ENCODE measurements at places on chromosomes 7 and 10.

- no peak for DNase-seq
Measured at GRCh38 chr10:121104476-121105111, 253.4 kb downstream of the WDR11 start.

DNA sequence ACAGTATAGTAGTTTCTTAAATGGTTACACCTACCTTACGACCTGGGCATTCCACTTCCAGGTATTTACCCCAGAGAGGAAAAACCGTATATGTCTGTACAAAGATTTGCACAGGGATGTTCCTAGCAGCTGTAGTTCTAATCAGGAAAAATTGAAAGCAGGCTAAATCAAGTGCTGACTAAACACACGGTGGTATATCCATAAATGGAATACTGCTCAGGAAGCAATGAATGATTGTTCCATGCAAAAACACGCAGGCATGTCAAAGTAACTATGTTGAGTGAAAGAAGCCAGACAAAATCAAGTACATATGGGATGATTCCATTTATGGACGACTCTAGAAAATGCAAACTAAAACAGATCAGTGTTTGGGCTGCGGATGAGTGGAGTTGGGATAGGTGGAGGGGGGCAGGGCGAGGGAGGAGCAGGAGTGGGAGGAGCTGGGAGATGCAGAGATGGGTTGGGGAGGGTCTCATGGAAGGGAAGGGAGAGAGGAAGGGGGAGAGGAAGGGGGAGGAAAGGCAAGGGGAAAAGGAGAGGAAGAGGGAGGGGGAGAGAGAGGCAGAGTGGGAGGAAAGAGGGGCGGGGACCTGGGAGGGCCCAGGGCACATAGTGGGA is 484 bp upstream of the MSRB2 start:
- DNase-seq = no peak

- no peak for DNase-seq
Measured at GRCh38 chr10:8056871-8057331, 2.4 kb downstream of the GATA3 start.

DNA sequence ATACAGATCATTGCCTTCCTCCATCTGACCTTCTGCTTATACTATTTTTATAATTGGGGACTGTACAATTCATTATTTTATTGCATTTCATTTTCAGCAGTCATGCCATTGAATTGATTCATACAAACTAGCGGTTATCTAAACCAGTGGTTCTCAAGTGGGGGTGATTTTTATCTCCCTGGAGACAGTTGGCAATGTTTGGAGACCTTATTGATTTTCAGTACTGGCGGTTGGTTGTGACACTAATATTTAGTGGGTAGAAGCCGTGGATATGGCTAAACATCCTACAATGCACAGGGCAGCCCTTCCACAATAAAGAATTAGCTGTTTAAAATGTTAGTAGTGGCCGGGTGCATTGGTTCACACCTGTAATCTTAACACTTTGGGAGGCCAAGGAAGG is 765.9 kb downstream of the LRMDA start:
- DNase-seq = no peak

DNA sequence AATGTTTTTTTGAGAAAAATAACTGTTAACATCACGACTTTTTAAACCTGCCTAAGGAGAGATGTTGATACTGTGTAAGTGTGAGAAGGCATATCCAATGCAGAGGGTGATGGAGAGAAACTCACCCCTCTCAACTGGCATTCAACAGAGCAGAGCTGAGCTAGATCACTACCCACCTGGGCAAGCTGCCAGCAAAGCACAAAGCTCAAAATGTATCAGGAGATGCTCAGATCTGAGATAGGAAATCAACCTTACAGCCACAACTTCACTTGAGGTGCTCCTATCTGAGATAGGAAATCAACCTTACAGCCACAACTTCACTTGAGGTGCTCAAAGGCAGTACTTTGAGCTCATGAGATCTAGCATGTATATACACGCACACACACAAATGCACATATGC is 151.5 kb upstream of the PDE1C start:
- DNase-seq = no peak

DNA sequence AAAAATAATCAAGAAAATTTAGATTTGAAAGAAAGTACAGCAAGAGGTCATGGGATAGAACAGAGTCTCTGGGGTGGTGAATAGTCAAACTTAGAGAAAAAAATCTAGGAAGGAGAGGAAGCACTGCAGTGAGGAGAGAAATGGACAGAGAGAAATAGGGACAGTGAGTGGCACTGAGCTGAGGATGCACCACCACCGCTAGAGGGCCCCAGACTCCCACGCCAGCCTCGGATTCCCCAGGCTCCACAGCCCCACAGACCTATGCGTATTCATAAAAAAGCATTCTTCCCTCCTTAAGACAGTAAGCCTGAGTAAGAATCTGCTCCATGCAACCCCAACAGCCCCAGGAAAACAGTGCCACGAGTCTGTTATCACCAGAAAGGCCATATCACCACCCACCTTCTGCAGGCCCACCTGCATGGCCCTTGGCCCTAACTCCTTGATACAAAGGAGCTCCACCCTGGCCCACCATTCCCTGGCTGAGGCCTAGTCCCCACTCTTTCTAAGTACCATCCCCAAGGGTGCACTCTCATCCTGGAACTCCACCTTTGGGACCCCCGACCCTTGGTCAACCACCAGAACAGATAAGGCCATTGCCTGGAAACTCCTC is 91.0 kb downstream of the ALOX5 start:
- DNase-seq = no peak

- no peak for DNase-seq
Measured at GRCh38 chr10:2208106-2208505, 470.8 kb upstream of the ADARB2 start.

- DNase-seq = no peak
Measured at GRCh38 chr7:11328309-11328708, 354.6 kb downstream of the PHF14 start.

DNA sequence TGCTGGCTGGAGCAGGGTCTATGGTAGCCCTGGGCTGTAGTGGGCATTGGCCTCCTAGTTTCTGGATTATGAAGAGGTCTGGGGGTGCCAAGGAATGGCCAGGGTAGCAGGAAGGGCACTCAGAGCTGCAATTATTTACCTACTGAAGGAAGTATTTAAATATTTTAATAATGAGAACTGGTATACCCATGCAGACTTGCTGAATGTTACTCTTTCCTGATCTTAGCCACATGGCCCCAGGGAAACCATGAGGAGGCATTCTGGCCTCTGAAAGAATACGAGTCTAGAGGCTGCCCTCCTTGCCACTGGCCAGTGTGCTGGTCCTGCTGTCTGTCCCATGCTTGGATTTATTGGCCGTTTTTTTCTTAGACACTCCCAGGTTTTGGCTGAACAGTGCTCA is 599.7 kb downstream of the LRMDA start:
- no peak for DNase-seq

GRCh38 chr7:111173990-111174389 is 83.1 kb downstream of the LRRN3 start:
- no peak for DNase-seq

GRCh38 chr7:42690794-42691639 is 220.9 kb downstream of the C7orf25 start:
- no peak for DNase-seq

GRCh38 chr7:77338260-77338659 is 77.9 kb downstream of the GSAP start:
- DNase-seq = no peak

- DNase-seq = no peak
Measured at GRCh38 chr10:102791754-102792395, 45.3 kb downstream of the CYP17A1 start.

DNA sequence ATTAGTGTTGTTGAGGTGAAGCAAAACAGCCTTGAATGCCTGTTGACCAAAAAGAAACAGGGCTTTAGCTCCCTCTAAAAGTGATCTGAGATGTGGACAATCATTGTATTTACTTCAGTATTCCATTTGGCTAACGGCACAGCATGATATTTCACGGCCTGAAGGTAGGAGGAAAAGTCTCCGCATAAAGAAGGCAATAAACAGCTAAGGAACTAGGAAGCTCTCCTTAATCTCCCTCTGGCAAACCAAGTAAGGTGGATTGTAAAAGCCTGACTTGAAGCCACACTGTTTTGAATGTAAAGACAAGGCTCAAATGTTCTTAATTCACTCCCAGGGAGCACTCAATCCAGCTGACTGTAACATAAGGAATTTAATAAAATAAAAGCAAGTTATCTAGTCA is 160.0 kb upstream of the ZNF804B start:
- DNase-seq = no peak

- DNase-seq = no peak
Measured at GRCh38 chr10:15528859-15529239, 157.8 kb upstream of the FAM171A1 start.

GRCh38 chr10:11339013-11339412 is 272.4 kb downstream of the USP6NL start:
- DNase-seq = no peak

DNA sequence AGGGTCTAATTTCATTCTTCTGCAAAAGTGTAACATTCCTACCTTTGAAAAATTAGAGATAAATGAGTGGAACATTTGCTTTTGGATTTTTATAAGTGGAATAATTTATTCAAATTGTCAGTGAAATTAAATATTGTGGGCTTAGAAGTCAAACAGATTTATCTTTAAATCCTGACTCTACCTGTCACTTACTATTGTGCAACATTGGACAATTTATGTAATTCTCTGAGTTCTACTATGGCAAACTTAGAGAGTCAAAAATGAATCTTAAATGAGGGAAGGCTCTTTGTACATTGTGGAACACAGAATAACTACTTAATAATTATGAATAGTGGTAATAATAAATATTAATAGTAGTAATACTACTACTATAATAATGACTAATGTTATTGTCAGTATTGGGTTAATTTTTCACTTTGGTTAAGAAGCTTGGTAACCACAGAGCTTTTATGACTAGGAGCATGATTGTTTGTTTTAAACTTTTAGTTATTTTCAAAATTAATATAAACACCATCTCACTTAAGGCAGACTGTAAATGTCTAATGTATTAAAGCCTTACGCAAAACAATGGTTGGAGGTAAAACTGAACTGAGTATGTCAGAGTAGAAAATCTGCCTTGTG is 70.0 kb downstream of the PRKG1 start:
- DNase-seq = no peak

- no peak for DNase-seq
Measured at GRCh38 chr7:22728401-22729029, 1.5 kb downstream of the IL6 start.

- DNase-seq = no peak
Measured at GRCh38 chr7:128167791-128168666, 73.0 kb upstream of the LEP start.

GRCh38 chr10:66924674-66925345 is 1.0 kb upstream of the LRRTM3 start:
- no peak for DNase-seq

GRCh38 chr10:68153473-68154210 is 44.4 kb downstream of the MYPN start:
- DNase-seq = no peak

GRCh38 chr7:41037691-41038090 is 665.2 kb downstream of the INHBA start:
- no peak for DNase-seq

- DNase-seq = no peak
Measured at GRCh38 chr7:37719077-37719476, 35.5 kb downstream of the GPR141 start.

GRCh38 chr7:101667920-101668319 is 38.8 kb upstream of the MYL10 start:
- no peak for DNase-seq

DNA sequence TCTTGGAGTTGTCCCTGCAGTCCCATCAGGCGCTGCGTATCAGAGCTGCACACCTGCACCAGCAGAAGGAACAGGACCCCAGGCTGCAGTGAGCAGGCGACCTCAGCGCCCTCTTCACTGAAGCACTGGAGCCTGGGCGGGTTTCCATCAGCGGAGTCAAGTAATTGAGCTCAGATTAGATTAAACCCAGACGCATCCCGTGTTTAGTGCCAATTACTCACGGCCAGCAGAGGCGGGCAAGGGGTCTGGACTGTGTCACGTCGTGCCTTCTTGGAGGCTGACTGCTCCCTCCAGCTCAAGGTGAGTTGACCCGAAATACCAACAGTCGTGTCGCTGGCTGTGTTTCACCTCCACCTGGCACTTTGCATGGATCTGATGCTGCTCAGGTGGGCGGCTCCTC is 123.6 kb downstream of the CXCL12 start:
- no peak for DNase-seq
